NAMALWA (cell line): ENCODE measurements at places on chromosomes 5 and 9.

DNA sequence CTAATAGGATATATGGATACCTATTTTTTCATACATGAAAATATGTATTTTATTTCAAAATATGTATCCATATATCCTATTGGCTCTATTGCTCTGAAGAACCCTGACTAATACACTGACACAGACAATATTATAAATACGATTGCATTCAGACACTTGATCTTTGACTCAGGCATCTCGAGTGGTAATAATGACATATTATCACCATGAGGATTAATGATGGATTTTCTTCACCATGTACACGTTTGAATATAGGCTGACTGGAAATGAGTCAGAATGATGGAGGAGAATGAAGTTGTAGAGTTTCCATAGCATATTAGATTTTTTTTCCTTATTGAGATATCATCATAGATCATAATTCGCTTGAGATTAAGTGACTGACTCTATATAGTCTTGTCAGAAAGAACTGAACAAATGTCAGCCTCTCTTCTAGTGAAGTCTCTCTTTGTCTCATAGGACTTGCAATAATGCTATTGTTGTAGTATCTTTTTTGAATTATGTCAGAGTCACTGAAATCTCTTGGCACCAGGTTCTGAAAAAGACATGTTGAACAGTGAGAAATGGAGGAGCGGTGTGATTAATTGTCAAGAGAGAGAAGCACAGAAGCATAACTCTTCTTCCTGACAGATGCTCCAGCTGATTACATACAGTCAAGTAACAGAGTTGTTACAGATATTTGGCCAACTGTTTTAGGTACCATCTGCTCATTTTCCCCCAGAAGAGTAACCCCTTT is 41.4 kb upstream of the SLCO6A1 start:
- no peak for DNase-seq

DNA sequence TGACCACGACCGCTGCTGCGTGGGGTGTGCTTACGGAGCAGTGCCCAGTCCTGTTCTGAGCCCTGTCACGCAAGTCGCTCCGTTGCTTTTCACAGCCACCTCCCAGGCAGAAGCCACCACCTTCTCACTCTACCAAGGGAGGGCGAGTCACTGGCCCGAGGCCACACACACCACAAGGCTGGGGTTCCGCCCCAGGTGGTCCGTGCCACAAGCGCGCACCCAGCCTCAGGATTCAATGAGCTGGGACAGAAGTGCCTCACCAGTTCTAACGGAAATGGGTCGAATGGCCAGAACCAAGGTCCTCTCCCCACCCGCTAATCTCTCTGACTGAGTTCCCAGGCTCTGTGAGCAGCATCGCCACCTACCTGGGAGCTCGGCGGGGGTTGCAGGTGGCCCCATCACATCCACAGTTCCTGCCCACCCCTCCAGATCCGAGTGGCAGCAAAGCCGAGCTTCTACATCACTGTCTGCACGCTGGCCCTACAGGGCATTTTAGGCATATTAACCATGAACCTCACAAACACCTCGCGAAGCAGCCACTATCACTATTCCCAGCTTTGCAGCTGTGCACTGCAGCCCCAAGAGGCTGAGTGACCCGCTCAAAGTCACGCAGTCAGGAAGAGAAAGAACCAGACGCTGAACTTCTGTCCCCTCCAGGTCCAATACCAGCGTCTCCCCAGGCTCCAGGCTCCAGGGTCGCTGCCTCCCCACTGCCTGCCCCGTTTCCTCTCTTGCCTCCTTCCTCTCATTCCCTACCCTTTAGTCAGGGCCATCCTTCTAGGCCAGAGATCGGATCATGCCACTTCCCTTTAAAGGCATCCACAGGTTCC is 92.1 kb upstream of the PHYKPL start:
- peak; percentile 18 for DNase-seq

- DNase-seq = no peak
Observed at GRCh38 chr5:62266573-62266972, 39.4 kb upstream of the KIF2A start.

GRCh38 chr9:119375892-119376291 is 6.7 kb upstream of the BRINP1 start:
- peak; percentile 44 for DNase-seq

DNA sequence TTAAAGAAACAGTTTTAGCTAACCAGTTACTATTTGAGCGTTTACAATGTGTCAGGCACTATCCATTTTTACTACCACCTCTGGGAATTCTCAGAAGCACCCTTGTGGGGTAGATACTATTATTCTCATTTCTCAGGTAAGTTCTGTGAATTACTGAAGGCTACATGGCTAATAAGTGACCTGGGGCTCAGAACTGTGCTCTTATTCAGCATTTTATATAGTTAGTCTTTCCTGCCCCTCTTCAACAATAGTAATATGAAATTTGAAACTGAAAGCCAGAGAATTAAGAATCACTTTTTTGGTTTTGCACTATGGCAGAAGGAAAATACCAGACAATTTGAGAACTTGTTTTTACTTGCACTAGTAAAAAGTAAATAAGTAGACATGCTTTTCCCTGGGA is 11.8 kb downstream of the ELL2 start:
- no peak for DNase-seq

- DNase-seq = no peak
Observed at GRCh38 chr5:58582019-58582802, 664 bp upstream of the RAB3C start.

DNA sequence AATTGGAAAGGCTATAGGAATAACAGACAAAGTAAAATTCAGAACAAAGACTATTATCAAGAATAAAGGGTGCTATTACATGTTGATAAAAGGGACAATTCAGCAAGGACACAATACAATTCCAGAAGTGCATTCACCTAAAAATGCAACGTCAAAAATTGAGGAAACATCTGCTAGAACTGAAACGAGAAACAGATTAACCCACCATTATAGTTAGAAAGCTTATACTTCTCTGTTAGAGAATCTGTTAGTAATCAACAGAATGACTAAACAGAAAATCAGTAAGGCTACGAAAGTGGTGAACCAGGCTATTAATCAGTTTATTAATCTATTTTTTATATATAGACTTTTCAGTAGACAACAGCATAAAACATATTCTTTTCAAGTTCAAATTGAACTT is 14.8 kb downstream of the FCN1 start:
- no peak for DNase-seq

DNA sequence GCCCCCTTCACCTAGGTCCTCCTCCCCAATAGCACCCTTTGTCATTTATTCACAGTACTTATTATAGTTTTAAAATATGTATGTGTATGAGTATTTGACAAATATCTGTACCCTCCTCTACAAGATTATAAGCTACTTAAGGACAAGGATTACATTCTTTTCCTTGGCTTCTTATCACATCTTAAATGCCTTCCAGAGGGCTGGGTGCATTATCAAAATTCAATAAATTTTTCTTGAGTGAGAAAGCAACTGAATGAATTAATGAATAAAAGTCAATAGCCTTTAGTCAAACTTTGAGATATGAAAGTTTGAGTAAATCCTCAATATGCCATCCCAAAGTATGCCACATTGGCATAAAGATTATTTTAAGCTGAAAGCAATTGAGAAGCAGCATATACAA is 621.7 kb downstream of the DNAH5 start:
- DNase-seq = no peak

GRCh38 chr5:151553130-151553670 is 37.9 kb downstream of the FAT2 start:
- DNase-seq = no peak

GRCh38 chr5:134088291-134088690 is 26.2 kb upstream of the TCF7 start:
- DNase-seq = no peak

GRCh38 chr5:98765815-98766214 is 7.6 kb upstream of the RGMB start:
- DNase-seq = no peak

DNA sequence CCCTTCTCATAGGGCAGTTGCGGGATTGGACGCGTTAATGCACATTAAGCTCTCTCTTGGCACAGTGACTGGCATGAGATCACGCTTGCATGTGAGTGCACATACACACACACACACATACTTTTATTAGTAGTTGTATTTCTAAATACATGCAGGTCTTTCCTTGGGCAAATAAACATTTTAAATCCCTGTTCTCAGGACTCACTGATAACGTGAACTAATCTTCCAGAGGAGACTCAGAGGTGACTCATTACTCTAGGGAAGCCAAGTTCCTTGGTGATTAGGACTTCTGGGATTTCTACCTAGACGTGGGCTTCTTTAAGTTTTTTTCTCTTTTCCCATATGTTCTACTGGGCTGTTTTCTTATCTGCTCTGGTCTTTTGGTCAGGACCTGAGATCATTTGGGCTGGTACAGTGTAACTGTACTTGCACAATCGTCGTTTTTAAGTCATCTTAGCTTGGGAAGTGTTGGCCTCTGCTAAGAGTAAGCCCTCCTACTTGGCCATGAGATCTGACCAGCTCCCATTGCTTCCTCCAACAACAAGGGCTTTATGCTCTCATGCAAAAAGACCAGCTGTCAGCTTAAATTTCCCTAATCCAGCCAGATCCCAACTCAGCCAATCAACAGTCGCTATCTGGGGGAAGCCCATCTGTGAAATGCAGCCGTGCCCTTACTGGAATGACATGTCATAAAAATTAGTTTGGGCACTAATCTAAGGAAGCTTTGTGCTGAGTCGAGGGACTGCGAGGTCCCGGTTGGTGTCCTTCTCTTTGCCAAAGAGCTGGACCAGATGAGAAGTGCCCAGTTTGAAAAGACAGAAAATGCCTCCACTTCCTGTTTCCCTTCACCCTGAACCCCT is 176.4 kb upstream of the ANKRD55 start:
- no peak for DNase-seq

- no peak for DNase-seq
Observed at GRCh38 chr9:87343816-87344430, 153.7 kb upstream of the DAPK1 start.

GRCh38 chr5:126119887-126120442 is 303.2 kb upstream of the GRAMD2B start:
- peak; percentile 13 for DNase-seq

DNA sequence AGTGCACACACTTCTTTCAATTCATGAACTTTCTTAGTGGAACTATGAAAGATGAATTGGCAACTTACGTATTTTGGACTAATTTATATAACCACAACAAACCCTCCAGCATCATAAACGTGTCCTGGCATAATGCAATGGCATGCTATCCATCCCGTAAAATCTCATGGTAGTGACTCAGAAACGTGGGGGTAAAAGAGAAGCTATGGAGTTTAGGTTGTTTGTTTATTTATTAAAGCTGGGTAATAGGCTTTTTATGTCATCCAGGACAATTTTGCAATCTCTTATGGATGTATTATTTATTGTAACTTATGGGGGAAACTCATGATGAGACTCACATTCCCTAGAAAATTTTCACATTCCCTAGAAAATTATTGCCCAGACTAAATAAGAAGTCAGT is 106.3 kb downstream of the GDA start:
- no peak for DNase-seq

GRCh38 chr5:100777680-100778300 is 125.3 kb downstream of the ST8SIA4 start:
- DNase-seq = peak; percentile 89

DNA sequence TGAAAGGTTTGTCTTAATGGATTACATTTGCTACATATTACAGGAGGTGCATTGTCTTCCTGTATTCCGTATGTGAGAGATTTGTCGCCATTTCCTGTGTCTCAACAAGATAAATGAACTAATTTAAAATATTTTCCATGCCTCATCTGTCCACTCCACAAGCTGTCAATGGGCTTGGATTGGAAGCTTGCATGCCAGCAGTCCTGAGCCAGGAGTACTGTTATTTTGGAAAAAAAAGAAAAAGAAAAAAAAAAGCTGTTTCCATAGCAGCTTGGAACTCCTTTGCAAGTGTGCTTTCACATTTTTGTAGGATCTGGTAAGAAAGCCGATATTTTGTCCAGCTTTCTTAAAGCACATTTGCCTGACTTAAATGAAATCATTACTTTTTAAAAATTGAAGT is 330.8 kb downstream of the KDM4C start:
- DNase-seq = no peak

GRCh38 chr9:14987858-14988257 is 77.6 kb upstream of the FREM1 start:
- DNase-seq = no peak

DNA sequence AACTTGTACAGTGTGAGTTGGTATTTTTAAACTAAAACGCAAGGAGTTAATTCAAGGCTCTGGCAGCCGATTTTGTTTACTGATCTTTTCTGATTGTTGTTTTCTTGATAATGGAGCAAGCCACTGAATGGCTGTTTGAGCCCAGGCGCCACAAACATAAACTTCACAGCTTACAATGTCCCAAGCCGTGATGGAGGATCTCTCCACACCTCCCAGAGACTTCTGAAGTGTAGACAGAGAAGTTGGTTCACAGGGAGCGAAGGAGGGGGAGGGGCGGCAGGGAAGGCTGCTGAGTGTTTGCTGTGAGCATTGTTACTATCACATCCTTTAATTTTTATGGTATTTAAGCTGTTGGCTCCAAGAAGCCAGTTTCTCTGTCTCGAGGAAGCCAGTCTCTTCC is 14.7 kb downstream of the ISL1 start:
- DNase-seq = no peak

GRCh38 chr9:16627967-16628366 is 242.5 kb downstream of the BNC2 start:
- DNase-seq = no peak

GRCh38 chr9:130118841-130119518 is 53.2 kb upstream of the NCS1 start:
- DNase-seq = no peak

DNA sequence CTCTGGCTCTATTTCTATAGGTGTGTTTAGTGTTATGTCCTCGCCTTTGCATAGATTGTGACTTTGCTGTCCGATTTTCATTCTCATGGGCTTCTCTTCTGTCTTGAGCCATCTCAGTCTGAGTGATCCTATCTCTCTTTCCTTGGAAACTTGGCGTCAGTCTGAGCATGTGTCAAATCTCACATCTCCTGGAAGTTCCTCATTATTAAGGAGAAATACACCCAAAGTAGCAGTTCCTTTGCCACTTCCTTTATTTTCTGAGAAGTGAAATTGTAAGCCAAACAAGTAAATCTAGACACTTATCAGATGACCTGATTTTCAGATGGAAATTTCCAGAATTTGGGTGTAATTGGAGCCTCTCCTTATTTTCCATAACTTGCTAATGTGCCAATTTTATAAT is 126.9 kb upstream of the ANKH start:
- DNase-seq = no peak

- no peak for DNase-seq
Observed at GRCh38 chr9:3742586-3742985, 216.8 kb upstream of the RFX3 start.

DNA sequence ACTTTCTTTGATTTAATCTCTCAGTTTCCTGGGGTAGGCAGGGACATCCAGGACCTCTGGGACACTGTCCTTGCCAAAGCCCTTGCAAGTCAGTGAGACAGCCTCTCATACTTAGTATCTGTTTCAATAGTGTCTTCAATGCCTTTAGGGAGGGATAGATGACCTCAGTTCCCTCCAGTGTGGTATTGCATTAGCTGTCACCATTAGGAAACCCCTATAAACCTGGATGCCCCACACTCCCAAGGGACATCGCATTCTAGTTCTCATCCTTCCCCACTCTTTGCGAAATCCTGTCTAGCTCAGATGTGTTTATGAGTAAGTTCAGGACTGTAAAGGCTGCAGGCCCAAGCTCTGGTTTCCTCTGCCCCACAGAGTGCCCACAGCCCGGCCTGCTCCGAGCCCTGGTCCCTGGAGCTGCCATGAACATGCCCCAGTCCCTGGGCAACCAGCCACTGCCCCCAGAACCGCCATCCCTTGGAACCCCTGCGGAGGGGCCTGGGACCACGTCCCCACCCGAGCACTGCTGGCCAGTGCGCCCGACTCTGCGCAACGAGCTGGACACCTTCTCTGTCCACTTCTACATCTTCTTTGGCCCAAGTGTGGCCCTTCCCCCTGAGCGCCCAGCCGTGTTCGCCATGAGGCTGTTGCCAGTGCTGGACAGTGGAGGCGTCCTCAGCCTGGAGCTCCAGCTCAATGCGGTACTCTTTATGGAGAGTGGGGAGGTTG is 13.2 kb downstream of the TMEM8B start:
- DNase-seq = no peak
